Lower lobe of right lung (tissue), 2 donors: ENCODE measurements at places on chromosomes 4 and X. TPM values are rescaled to one million over a fixed set of nuclear protein-coding genes. Genes with fewer than 3 reads are reported as not detected.

Gene SHROOM3
- total RNA-seq: 62.0 TPM

Gene TLR8
- 35.4 TPM for total RNA-seq

Gene RNF150
- 3.3 TPM for total RNA-seq

Gene UCHL1
- 8.4 TPM for total RNA-seq

- DNase-seq: no peak
These were observed 38.6 kb downstream of the TNIP3 start for GRCh38 chr4:121125498-121125885.

- DNase-seq: no peak
These were observed 32.5 kb downstream of the AKAP4 start for GRCh38 chrX:50168241-50168687.

- DNase-seq: no peak
These were observed 231.7 kb upstream of the PGRMC2 start for GRCh38 chr4:128519163-128519830.

DNA sequence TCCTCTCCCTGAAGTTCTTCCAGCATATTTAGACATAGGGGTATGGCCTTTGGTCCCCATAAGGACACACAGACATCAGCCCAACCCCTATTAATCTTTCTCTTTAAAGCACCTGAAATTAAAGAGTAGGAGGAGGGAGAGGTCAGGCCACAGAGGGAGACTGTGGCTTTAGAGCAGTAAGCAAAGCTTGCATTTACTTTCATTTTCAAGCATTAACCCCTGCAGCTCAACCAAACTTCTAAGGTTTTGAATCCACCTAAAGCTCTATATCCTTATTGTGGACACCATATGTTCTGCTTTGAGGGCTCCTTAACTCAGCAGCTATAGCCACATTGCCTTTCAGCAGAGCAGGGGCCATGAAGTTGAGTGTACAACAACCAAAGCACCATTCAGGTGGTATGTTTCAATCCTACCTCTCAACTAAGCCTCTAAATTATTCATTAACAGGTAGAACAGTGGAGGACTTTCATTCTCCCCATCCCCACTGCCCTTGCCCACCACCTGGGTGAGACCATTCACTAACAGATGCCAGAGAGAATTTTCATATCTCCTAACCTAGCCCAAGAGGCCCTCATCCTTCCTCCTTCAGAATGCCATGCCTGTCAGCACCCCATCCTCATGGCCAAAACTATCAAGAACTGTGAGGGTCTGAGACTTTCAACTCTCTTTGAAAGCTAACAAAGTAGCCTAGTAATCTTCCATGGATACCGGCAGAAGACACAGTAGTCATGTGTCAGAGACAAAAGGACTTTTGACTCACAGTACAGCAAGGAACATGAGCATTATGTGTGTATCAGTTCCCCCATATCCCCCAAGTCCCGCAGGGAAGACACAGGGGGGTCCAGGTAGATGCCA lies 20.8 kb downstream of the LIN54 start:
- DNase-seq: no peak

- no peak for DNase-seq
These were observed 20.2 kb downstream of the OFD1 start for GRCh38 chrX:13754765-13755164.

GRCh38 chrX:7252013-7252610 lies 104.2 kb upstream of the PUDP start:
- peak; percentile 58 for DNase-seq

- DNase-seq: no peak
These were observed 16.6 kb downstream of the TRIM2 start for GRCh38 chr4:153220682-153221395.
